Tibial artery (tissue), 4 donors: ENCODE measurements at places on chromosomes 1 and 21.

GRCh38 chr1:234709473-234710228 lies 99.7 kb upstream of the IRF2BP2 start:
- no peak for DNase-seq

- DNase-seq, result no peak
These were observed 35.0 kb downstream of the PARP1 start for GRCh38 chr1:226372885-226373284.

GRCh38 chr21:29359718-29360117 lies 61.0 kb downstream of the BACH1 start:
- no peak for DNase-seq

DNA sequence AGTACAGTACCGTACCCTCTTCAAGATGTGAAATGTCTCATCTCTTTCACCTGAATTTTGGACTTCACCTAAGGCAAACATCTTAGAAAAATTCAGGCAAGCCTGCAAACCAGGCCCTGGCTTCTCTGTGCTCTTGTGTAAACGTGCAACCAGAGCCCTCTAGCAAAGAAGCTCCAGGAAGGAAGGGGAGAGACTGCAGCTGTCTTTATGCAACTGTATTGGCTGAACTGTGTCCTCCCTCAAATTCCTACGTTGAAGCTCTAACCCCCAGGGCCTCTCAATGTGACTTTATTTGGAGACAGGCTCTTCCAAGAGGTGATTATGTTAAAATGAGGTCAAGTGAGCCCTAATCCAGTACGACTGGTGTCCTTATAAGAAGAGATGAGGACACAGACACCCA lies 60.3 kb downstream of the SLC45A1 start:
- DNase-seq, result peak; percentile 52

DNA sequence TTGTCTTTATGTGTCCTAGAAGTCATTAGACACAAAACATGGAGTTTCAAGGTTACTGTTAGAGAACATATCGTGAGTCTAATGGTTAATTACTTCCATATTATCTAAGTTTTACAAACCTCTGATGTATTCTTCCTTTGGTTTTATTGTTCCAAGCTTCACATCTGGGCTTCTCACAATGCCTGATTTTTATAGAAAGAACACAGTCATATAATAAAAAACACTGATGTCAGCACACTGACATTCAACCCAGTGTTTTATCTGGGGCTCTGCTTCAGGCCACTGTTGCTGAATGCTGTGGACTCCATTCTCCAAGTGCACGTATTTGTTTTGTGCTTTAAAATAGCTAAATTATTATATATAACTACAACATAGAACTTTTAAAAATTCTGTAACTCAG lies 232.9 kb downstream of the SMYD3 start:
- no peak for DNase-seq

GRCh38 chr1:156959414-156959813 lies 39.0 kb downstream of the LRRC71 start:
- DNase-seq, result no peak
